ENCODE measurements at places on chromosomes 3 and 15.

DNA sequence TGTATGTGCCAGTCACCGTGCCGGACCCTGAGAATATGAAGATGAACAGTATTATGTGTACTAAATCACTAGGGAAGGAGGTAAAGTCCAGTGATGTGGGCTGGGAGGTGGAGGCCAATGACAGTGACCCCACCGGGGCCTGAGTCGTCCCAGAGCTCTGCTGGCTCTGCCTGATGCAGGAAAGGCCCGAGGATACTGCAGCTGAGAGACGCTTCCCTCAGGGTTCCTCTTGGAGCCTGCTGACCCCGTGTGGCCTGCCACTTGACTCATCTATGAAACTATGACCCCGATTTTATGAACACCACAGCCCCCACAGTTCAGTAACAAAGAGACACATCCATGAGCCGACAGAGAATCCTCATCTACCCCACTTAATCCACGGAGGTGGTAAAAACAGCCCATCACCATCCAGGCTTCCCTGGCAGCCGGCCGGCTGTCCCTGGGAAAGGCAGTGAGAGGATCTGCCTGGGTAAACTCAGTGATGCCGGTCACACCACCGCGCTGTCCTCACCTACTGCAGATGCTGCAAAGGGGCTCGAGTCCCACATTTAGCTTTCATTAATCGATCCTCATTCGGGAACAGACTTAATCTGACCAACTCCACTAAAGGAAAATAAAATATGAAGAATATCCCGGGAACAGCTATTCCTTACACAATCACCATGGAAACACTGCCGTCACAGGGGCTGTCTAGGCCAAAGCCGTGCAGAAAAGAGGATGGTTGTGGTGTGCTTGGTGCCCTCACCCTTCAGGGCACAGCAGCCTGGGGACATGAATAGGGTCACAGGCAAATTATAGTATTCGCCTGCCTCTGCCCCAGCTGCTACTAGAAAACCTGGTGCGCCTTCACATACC lies 82.9 kb downstream of the ARRDC4 start:
- no peak for DNase-seq

- peak; percentile 9 for DNase-seq
Measured at GRCh38 chr3:106683953-106684620, 693.2 kb upstream of the CCDC54 start.

GRCh38 chr3:15831927-15832326 lies 34.1 kb upstream of the ANKRD28 start:
- no peak for DNase-seq

DNA sequence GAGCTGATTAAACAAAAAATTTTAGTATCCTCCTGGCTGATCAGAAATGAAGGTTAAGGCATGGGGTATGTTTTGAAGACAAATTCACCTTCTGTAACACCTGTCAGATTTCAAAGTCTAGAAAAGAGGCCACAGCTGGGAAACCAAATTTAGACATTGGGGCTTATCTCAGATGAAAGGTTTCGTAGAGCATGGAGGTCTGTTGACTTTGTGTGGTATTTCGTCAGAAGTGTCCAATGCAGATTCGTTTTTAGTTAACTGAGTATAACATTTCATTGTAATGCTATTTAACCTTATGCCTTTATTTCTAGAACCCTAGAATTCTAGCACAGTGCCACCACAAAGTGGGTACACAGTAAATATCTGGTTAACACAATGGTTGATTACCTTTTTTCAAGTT lies 61.7 kb downstream of the FNDC3B start:
- DNase-seq = no peak

GRCh38 chr3:13073326-13074005 lies at the start of gene IQSEC1:
TSS of gene IQSEC1 (minus strand) at chr3:13073429. CDS start at chr3:13073014, 415 bp downstream.
- DNase-seq = no peak

GRCh38 chr3:127791221-127791913 lies 30.9 kb downstream of the MGLL start:
- DNase-seq = peak; percentile 84

GRCh38 chr3:124659175-124659574 lies 71.1 kb upstream of the UMPS start:
- DNase-seq = no peak

GRCh38 chr15:58038426-58039078 lies 27.0 kb downstream of the ALDH1A2 start:
- peak; percentile 70 for DNase-seq

DNA sequence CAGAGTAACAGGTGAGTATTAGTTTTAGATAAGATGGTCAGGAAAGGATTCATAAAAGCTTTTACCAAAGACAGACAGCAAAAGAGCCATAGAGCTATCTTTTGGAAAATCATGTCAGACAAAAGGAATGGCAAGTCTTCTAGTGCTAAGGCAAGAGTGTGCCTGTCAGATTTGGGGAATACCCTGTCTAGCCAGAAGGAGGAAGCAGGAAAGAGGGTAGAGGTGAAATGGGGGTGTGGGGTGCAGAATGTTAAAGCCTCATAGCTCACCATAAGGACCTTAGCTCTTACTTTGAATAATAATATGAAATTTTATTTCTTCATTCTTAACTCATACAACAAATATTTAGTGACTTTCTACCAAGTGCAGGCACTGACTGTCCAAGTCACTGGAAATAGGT lies 512.1 kb upstream of the ROBO2 start:
- no peak for DNase-seq

DNA sequence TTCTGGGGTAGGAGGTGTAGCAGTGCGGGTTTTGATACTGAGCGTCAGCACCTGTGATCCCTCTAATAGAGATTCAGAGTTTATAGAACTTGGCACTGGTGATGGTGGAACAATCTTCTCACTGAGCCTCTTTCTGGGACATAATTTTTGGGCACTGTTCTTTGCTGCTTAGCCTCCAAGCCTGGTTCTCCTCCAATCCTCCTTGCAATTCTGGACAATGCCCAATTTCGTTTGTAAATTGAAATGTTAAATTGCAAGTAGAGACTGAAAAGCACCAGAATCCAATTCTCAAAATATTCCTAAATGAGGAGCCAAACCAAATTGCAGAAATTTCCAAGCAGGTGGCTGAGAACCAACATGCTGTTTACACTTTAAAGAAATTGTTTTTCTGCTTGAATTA lies 149.8 kb upstream of the ABI3BP start:
- no peak for DNase-seq

GRCh38 chr3:190614226-190615059 lies 100.6 kb downstream of the IL1RAP start:
- DNase-seq = no peak

All from LHCN-M2 (cell line).